ENCODE measurements at places on chromosomes 13 and 19. TPM values are rescaled to one million over a fixed set of nuclear protein-coding genes. Genes with fewer than 3 reads are reported as not detected.

GRCh38 chr13:28185256-28185655 is 46.9 kb downstream of the PAN3 start:
- no peak for DNase-seq

- DNase-seq: no peak
These were observed 1732.3 kb upstream of the SLC10A2 start for GRCh38 chr13:104798486-104798885.

Gene CUL4A
- total RNA-seq: 93.4 TPM

GRCh38 chr19:29708554-29709439 is 6.3 kb downstream of the C19orf12 start:
- no peak for DNase-seq

Gene GARIN5A
- 1.1 TPM for total RNA-seq

Gene FUT1
- total RNA-seq: 1.6 TPM

- no peak for DNase-seq
These were observed 234.9 kb downstream of the LMO7 start for GRCh38 chr13:75871059-75871458.

- no peak for DNase-seq
These were observed 15.8 kb upstream of the SPRYD7 start for GRCh38 chr13:49951754-49952535.

DNA sequence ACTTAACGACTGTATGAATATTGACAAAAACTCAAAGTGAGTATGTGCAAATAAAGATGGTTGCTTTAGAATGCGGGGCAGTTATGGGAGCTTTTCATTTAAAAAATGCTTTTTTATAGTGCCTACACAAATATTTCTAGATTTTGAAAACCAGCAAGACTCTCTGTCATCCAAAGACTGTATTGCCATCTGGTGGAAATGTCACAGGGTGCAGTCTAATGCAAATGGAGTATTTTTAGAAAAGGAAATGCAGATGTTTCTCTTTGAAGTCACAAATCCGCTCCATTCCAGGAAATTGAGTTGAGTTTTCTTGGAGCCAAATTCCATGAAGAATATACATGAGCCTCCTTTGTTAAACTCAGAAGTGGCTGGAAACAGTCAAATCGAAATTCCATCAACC is 2.3 kb upstream of the C1QTNF9B start:
- peak; percentile 63 for DNase-seq

GRCh38 chr19:1769645-1769985 is 16.3 kb downstream of the ONECUT3 start:
- no peak for DNase-seq

DNA sequence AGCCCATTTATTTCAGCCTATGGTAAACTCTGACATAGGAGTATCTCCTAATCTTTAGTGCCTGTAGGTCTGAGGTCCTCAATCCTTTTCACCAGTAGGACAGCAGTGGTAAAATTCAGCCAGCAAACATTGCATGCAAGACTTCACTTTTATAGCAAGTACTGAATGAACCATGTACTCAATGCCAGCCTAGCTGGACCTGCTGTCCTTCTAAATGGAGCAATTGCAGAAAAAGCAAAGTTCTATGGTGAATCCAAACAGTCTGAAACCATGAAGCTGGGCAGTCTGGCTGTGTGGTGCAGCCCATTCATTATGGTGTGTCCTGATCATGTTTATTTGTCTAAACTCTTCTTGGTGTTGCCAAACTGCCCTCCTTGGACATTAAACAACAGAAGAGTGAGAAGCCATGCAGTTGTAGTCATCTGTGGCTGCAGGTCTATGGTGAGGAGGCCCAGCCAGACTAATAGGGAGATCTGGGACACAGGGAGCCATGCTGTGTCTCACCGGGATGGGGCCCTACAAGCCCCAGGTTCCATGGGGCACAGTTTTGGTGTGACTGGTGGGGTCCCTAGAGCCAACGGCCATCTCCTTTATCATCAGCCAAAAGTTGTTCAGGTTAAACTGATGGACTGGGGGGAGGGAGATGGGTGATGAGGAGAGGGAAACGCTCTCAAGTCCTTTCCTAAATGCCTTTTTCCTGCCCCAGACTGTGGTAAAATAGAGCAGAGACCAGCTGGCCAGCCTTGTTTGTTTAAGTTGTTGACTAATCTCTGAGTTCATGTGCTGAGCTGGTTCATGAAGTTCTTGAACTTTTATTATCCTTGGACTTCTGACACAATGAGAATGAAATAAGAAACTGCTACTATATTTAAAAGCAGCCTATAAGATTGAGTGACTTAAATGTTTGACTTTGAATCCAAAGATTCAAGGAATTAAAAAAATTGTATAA is 20.6 kb upstream of the TNFSF11 start:
- no peak for DNase-seq

GRCh38 chr19:3618144-3618810 is 8.3 kb downstream of the CACTIN start:
- no peak for DNase-seq

GRCh38 chr13:20363603-20364002 is 131.5 kb upstream of the GJB6 start:
- DNase-seq: no peak

Gene PTPRH
- total RNA-seq: under 0.01 TPM

DNA sequence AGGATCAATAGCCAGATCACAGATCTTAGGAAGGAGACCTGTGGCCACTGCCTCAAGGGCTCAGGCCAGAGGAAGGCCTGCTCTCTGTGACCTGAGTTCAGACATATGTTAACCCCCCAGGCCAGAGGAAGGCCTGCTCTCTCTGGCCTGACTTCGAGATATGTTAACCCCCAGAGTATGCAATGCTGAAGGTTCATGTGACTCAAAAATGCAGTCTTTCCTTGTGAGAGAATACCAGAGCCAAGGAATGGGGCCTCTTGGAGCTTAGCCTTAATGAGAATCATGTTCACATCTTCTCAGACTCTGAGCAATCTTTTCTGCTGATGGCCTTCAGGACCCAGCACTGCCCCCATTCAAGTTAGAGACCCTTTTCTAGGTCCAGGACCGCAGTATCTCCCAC is 36.7 kb downstream of the MBNL2 start:
- DNase-seq: no peak

DNA sequence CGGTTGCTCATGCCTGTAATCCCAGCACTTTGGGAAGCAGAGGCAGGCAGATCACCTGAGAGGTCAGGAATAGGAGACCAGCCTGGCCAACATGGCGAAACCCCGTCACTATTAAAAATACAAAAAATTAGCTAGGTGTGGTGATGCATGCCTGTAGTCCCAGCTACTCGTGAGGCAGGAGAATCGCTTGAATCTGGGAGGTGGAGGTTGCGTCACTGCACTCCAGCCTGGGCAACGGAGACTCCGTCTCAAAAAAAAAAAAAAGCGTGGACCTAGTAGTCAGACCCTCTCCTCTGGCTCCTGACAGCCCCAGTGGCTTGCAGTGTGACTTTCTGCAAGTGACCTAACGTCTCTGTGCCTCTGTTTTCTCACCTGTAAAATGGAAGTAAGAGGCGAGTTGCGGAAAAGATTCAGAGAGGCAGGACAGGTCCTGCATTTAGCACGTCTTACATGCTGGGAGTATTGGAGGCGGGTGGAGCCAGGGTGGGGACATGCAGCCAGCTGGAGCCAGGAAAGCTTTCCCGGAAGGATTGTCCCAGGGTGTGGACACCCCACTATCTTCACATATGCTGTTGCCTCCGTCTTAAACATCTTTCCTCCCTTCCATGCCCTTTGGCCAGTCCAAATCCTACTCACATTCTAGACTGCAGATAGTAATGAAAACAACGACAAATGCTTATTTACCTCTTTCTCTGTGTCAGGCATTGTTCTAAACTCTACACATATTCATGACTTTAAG is 2.9 kb downstream of the TUBB4A start:
- no peak for DNase-seq

DNA sequence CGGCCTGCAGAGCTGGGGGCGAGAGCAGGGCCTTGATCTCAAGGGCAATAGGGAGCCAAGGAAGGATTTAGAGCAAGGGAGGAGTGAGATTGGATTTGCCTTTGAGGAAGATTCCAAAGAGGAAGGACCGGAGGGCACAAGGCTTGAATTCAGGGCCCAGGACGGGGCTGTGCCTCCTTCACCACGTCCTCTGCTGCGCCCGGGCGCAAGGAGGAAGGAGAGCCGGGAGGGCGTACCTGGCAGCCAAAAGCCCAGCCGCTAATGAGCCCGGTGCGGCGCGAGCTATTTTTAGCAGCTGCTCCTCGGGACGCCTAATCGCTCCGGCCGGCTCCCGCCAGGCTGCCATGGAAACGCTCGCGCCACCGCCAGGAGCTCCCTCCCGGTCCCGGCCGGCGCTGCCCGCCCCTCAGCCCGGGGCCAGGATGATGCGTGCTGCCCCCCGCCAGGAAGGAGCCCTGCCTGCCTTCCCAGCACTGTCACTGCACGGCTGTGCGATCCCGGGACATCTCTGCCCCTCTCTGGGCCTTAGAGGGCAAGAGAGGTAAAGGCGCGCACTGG is 31.3 kb downstream of the TINCR start:
- no peak for DNase-seq

- DNase-seq: no peak
These were observed at the start of gene WDR88 for GRCh38 chr19:33132021-33132420. Gene WDR88 (plus strand): TSS chr19:33132114. CDS start chr19:33132170, 56 bp downstream.

DNA sequence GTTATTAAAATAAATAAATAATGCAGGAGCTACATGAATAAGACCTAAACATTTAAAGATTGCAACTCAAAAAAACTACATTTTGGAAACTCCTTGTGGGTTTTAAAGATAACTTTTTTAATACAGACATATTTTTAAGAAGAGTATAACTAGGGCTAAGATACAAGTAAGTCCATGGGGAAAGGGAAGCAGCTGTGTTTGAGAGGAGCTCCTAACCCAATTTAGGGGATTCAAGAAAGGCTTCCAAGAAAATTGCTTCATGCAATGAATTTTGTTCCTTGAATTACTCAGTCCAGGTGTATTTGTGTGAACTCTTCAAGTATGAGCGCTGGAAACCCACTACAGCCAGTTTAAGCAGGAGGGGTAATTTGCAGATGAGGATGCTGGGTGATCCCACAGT is 44.1 kb upstream of the C13orf42 start:
- no peak for DNase-seq

Gene ZNF552
- total RNA-seq: 8.9 TPM

DNA sequence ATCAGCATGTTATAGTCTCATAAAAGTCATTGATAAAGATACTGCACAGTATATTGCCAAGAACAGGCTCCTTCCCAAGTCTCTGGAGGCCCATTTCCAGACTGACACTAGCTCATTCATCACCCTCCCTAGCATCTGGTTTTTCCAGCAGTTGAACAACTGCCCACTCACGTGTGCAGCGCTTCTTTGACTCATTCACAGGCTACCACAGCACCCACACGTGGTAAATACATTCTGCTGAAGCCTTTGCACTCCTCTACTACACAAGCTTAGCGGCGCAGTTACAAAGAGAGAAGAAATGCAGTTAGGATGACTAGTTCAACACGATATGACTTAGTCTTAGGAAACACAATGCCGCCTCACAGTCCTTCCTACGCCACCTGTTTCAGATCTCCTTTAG is 87.7 kb downstream of the DOCK9 start:
- no peak for DNase-seq

DNA sequence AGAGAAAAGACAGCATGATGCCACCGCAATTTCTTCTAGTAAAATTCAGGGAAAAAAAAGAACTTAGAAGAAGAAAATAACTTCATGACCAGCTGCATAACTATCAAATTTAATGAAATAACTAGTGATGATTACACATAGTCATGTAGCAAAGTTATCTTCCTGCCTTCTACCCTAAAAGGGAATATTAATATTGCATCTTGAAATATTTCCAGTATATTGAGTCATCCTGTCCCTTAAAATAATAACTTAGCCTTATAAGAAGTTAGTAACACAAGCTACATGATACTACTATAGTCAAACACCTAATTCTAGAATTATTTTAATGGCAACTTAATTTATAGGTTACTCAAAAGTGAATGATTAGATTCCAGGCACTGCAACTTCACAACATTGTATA is 289.2 kb downstream of the KLF12 start:
- no peak for DNase-seq

Gene ADAMTSL5
- total RNA-seq: not detected

DNA sequence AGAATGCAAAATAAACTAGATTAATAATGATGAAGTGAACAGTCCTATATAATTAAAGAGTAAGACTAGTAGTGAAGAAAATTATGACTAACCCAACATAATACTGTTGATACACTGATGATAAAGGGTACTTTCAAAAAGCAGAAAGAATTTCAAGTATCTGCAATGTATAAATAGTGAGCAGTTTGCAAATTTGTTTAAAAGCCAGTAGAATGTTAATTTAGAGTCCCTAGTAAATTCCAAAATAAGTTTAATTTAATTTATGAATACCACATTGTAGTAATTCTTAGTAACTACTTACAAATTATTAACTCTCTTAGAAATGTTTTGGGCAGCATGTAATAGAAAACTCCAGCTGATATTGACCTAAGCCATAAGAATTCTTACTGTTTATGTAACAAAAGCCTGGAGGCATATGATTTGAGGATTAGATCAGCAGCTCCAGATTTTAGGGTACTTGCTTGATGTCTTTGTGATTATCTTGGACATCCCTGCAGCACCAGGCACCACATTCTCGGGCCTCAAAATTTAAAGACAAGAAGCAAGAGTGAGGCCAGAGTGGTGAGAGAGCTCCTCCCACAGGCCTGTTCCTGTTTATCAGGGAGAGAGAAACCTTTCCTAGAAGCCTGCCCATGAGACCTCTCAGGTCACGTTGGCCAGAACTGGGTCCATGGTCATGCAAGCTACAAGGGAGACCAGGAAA is 67.6 kb upstream of the TDRD3 start:
- DNase-seq: no peak

DNA sequence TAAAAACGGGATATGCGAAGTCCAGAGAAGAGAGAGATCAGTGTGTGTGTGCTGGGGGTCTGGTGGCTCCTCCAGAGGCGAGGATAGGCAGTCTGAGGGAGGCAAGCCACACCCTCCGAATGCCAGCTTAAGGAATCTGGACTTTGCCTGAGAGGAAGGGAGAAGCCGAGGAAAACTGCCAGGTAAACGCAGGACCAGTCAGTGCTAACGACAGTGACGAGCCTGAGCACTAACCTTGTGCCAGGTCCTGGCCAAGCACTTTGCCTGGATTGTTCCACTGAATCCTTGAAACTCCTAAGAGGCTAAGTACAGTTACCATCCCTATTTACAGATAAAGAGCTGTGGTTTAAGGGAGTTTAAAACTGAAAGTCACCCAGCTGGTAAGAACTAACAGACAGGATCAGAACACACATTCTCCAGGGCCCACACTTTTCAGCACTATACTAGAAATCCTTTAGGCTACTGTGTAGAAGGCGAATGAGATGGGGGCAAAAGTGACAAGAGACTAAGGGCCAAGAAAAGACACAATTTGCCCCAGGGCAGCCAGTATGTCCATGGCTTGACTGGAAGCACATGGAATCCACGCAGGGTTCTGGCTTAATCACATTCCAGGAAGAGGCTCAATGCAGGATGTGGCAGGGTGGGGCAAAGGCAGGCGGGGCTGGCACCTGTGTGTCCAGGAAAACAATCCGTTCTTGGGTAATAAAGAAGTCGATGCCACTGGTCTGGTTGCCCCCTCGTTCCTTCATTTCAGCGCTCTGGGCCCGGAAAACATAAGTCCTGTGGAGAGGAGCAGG is 15.1 kb downstream of the SMG9 start:
- no peak for DNase-seq

DNA sequence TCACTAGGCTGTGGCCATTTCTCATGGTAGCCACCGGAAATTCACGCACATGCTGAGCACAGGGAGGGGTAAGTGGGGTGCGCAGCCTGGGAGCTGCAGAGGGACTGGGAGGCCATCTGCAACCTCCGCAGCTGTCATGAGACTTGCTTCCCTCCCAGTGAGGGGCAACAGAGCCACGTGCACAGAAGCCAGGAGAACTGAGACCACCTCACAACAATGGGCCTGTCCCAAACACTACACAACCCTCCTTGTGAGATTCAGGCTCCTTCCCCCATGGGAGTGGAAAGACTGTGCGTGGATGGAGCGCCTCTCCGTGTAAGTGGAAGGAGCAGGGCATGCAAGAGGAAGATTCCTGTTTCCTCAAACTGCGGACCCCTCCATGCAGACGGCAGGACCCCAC is 8.8 kb downstream of the C3 start:
- no peak for DNase-seq

Gene KIR2DL3
- total RNA-seq: under 0.01 TPM

All from hematopoietic multipotent progenitor cell (in vitro differentiated cells).